ENCODE measurements at places on chromosomes 6 and 20.
A peak's percentile ranks its signal among the peaks of the same experiment; 100 is the strongest.

- no peak for DNase-seq
These were observed 15.0 kb downstream of the BTN2A1 start for GRCh38 chr6:26472549-26473290.

DNA sequence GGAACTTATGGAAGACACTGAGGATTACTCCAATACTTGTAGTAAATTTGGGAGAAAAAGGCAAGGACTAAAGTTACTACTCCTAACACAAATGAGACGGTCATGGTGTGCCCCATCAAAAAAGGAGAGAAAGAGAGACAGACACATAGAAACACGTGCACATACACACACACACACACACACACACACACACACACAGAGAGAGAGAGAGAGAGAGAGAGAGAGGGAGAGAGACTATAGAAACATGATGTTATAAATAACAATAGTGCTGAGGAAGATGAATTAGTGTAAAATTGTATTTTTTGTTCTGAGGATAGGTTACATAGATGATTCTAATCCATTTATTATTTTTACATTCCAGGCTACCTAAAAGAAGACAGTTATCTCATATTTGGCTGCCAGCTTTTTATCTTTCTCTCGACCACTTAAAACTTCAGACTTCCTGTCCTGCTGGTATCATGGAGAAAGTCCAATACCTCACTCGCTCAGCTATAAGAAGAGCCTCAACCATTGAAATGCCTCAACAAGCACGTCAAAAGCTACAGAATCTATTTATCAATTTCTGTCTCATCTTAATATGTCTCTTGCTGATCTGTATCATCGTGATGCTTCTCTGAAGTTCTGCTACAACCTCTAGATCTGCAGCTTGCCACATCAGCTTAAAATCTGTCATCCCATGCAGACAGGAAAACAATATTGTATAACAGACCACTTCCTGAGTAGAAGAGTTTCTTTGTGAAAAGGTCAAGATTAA lies 10.5 kb downstream of the PLN start:
- no peak for DNase-seq

GRCh38 chr6:96645106-96645505 lies 82.2 kb downstream of the FHL5 start:
- DNase-seq, result no peak

DNA sequence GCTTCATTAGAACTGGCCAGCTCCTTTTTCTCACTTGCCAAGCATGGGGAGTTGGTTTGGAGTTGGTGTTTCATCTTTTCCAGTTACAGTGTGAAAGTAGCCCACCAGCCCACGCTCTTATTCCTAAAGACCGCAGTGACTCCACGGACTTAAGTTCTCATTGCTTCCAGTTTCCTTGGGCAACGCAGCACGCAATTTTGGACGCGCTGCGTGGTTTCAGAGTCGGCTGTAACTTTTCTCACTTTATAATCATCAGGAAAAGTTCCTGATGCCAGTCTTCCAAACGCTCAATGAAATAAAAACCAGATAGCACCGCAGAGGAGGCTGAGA lies 381 bp upstream of the PEX7 start:
- peak; percentile 5 for DNase-seq

- no peak for DNase-seq
These were observed 401.6 kb upstream of the RUNX2 start for GRCh38 chr6:44926556-44926955.

GRCh38 chr6:110878751-110879522 lies 4.4 kb downstream of the AMD1 start:
- DNase-seq, result no peak

DNA sequence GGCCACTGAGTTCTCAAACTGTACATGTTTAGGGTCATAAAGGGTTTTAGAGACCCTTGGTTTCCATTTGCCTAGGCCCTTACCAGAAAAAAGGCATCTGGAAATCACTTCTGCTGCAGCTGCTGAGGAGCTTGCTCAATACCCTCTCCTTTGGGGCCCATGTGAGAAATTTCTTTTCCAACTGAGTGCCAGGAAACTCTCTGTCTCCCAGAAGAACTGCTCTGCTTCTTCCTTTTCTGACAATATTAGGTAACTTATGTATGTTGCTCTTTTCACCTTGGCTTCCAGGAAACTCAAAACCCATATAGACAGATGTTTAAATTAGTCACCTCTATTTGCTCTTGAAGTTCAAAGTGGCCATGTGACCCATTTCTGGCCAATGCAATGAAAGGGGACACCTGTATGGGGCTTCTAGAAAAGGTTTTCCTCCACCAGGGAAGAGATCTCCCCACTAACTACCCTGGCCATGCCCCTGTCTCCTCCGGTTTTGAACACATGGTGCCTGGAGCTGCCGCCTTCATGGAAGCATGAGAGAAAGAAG lies 121.6 kb downstream of the PREX1 start:
- no peak for DNase-seq

DNA sequence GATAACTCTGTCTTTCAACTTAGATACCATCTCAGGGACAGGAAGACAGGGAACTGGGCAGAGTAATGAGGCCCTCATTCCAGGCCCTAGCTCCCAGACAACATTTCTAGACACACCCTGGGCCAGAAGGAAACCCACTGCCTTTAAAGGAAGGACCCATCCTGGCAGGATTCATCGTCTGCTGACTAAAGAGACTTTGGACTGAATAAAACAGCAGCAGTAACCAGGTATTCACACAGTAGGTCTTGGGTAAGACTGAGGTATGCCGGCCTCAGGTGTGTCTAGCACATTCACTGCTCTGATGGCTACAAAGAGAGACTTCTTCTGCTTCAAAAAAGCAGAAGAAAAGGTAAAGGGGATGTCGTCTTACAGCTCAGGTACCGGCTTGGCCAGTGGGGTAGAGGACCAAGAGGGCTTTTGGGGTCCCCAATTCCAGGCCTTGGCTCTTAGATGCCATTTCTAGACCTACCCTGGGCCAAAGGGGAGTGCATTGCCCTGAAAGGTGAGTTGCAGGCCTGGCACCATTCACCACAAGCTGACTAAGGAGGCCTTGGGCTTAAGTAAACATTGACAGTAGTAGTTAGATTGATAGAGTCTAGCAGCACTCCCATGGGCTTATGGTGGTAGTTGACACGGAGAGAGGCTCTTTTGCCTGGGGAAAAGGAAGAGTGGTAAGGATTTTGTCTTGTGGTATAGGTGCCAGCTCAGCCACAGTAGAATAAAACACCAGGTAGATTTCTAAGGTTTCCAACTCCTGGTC lies 13.4 kb downstream of the SNX14 start:
- DNase-seq, result no peak

DNA sequence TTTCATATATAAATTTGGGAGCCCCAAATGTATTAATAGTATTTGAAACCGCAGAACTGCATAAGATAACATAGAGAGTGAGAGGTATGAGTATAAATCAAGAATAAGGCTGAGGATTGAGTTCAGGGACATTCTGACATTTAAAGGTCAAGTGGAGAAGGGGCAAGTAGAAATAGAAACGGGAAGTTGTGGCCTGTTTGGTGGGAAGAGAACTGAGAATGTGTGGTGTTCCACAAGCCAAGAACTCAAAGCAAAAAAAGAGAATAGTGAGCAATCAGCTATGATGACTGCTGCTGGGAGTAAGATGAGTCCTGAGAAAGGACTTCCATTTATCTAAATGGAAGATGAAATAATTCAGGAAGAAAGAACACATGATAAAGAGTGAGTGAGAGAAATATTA lies 418.4 kb downstream of the CD109 start:
- no peak for DNase-seq

- no peak for DNase-seq
These were observed 37.8 kb upstream of the MARCKS start for GRCh38 chr6:113819169-113819830.

GRCh38 chr20:20413810-20414281 lies 45.9 kb downstream of the INSM1 start:
- no peak for DNase-seq

GRCh38 chr20:53643031-53643832 lies 49.6 kb upstream of the ZNF217 start:
- peak; percentile 78 for DNase-seq

- no peak for DNase-seq
These were observed 33.7 kb upstream of the MDGA1 start for GRCh38 chr6:37731371-37731770.

DNA sequence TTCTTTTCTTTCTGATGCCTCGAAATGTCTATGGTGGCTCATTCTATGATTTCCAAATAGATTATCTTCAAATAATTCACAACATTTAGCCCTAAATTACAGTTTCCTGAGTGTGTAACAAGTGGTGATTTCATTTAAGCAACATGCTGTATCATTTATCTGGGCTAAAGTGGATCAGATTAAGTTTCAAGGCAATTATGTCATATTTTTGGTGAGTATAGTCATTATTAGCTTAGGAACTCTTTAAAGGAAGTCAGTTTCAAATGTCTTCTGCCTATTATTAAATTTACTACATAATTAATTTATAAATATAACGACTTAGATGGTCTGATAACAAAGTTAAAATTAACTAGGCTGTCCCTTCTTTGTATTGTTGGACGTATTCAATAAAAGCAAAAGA lies 847.9 kb upstream of the FLRT3 start:
- no peak for DNase-seq

- no peak for DNase-seq
These were observed 727 bp downstream of the ERMARD start for GRCh38 chr6:169752074-169752623.

DNA sequence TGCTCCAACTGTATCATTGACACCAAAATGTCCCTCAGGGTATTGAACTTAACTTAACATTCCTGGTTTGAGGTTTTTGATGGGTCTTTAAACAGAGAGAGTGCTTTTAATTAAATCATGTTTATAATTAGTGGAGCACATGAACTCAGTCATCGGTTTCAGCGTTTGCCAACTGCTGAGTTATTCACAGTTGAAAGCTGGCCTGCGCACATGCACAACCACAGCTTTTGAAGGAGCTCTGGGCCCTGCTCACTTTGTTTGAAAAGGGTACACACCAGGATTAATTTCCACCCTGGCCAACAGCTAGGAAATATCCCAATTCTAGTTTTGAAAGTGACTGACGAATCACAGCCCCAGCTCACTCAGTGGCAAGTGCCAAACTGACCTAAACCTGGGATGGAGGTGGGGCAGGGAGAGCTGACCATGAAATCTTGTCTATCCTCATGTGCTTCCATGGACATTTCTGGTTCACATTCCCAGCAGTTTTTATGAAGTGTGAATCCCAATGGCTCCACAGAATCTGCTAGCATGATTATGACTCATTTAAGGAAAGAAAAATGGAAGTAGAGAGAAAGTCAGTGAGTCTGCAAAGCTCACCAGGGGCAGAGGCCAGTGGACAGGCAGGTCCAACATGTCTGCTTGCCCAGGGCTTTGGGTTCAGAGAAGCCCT lies 247.8 kb downstream of the FNDC1 start:
- no peak for DNase-seq

- no peak for DNase-seq
These were observed 162.0 kb upstream of the EPHA7 start for GRCh38 chr6:93581371-93581770.

DNA sequence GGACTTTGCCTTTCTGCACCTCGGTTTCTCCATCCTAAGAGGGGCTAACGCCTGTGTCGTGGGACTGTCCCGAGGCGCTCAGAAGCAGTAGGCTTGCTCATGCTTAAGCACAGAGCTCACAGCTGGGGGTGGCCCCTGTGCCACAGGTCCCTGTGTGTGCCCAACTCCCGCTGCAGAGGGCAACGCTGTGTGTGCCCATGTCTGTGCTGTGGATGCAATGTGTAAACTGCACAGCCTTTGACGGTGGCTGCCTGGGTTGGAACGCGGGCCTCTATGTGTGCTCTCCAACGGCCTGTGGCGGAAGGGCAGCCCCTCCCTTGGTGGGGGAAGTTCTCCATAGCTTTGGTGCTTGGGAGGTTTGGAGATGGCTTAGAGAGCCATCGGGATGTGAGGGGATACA lies 10.7 kb upstream of the GATA5 start:
- DNase-seq, result no peak

DNA sequence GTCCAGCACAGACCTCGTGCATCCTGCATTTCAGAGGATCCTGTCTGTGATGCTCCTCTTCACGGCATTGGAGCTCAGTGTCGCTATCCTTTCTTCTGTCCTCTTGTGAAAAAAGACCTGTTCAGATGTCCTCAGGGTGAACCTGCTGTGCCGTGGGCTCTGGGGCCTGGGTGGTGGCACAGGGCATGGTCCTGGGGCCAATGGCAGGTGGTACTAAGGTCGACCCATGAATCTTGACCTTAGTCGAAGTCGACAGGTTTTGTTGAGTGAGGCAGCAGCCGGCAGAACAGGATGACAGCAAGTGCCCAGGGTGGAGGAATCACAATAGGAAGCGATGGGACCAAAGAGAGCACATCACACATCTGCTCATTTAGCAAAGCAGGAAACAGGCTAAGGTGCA lies 22.0 kb upstream of the MAS1L start:
- DNase-seq, result no peak

- no peak for DNase-seq
These were observed 57.7 kb upstream of the SMOC2 start for GRCh38 chr6:168383062-168383854.

GRCh38 chr6:49551078-49551865 lies 804 bp downstream of the C6orf141 start:
- DNase-seq, result no peak

- DNase-seq, result no peak
These were observed 322.8 kb upstream of the GJE1 start for GRCh38 chr6:141809901-141810300.

DNA sequence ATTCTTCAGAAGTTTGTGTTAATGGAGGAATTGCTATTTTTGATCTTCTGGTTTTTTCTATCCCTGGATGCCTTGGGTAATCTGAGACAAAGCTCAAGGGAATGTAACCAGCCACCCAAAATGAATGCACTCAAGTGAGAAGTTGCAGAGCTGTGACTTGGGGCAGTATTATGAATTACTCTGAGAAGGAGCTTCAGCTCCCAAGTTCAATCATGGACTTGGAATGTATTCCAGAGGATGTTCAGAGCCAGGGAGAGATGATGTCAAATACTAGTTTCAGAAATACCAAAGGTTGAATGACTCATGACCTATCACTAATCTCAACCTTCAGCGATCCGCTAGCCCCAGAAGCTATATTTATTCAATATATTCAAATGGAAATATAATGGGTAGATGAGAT lies 375.2 kb upstream of the PLCB4 start:
- DNase-seq, result no peak

- no peak for DNase-seq
These were observed 151.7 kb downstream of the FRK start for GRCh38 chr6:115908906-115909559.

DNA sequence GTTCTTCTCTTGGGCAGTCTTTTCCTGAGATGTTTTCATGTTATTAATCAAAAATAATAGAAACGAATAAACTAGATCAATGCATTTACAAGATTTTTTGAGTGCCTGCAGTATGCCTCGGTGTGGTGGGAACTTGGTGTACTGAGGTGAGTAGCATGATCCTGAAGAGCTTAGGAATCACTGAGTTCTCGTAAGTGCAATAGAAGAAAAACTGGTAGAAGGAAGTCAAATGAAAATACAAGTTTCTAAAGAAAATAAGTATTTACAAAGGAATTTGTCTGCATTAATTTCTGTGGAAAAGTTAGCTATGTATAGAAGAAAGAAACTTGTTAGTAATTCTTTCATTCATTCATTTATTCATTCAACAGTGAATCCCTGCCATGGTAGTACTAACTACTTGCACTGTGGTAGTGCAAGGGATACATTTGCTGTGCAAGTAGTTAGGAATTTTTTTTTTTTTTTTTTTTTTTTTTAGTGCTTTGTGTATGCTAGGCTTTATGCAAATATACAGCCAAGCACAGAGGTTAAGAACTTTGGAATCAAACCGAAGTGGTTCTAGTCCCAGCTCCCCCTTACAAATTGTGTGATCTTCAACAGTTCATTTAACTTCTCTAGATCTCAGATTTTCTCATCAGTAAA lies 13.9 kb downstream of the NT5E start:
- DNase-seq, result no peak

Data from GM12864 (cell line).